ENCODE measurements at places on chromosomes 7 and 10.

GRCh38 chr7:26583094-26583648, 281.2 kb downstream of the SKAP2 start:
- DNase-seq = no peak

- no peak for DNase-seq
Measured at GRCh38 chr7:15515252-15515651, 46.6 kb downstream of the AGMO start.

GRCh38 chr10:54749623-54750022, 51.4 kb downstream of the PCDH15 start:
- DNase-seq = no peak

DNA sequence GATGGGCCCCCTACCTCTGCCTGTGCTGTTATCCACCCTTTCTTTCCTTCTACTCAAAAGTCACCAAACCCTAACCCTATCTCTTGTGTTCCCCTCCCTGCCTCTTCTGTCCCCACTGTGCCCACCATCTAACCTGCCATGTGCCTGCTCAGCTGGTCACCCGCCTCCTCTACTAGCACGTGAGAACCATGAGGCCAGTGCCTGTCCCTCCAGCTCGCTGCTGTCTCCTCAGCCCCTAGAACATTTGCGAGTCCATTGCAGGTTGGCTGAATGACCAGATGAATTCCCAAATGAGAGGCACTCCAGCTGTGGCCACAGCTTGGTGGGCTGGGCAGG, 129.0 kb downstream of the ARHGAP22 start:
- DNase-seq = no peak

- DNase-seq = no peak
Measured at GRCh38 chr7:318476-318875, 28.5 kb downstream of the FOXL3 start.

- no peak for DNase-seq
Measured at GRCh38 chr10:98611436-98611835, 164.7 kb upstream of the HPS1 start.
